ENCODE measurements at places on chromosomes 12 and 14.
A peak's percentile ranks its signal among the peaks of the same experiment; 100 is the strongest.

DNA sequence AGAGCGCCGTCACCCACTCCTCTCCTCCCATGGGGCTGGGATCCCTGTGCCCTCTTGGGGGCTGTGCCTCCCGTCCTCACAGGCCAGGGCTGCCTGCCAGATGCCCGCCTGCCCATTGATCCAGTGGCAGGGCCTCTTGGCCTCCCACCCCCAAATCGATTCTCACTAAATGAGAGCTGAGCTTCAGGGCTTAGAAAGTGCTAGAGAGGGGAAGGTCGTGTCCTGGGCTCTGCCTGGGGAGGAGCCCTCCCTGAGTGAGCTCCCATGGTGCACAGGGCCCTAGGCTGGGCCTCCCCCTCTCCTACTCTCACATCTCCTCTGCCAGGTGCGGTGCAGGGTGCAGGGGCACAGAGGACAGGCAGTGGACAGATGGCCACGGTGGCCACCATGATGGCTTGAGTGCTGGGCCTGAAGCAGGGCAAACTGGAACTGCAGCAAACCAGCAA lies 9.2 kb downstream of the BEGAIN start:
- no peak for DNase-seq

- no peak for DNase-seq
These were observed 1.5 kb upstream of the GALNT6 start for GRCh38 chr12:51392556-51393237.

- no peak for DNase-seq
These were observed 56.8 kb downstream of the RPH3A start for GRCh38 chr12:112848338-112848715.

DNA sequence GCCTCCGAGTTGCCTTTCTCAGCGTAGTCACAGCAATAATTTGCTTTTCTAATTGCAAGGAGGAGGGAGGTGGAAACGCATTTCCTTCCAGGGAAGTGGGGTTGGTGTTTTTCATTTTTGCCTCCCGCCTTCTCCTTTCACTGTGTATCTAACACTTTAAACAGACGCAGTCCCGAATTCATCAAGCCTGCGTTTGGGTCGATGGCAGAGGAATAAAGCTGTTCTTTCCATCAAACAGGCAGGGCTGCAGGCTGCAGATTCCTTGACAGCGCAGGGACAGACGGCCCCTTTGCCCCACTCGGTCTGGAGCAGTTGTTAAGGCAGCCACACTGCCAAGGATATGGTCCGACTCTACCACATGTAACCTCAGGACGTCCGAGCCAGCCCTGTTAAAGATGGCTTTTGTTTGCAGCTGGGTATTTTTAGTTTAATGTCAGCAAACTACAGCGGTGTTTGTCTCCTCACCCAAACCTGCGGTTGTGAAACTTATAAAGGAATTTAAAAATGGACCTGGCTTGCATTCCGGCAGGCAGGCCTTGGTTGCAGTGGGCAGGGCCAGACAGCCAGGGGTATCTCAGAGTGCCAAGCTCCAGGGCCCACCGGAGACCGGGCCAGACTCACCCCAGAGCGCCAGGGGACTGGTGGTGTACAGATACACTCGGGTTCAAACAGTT lies 2.1 kb downstream of the CHST11 start:
- no peak for DNase-seq

GRCh38 chr12:107099917-107100316 lies 6.6 kb upstream of the CRY1 start:
- DNase-seq: no peak

GRCh38 chr12:62787611-62788010 lies 147.3 kb downstream of the PPM1H start:
- no peak for DNase-seq

DNA sequence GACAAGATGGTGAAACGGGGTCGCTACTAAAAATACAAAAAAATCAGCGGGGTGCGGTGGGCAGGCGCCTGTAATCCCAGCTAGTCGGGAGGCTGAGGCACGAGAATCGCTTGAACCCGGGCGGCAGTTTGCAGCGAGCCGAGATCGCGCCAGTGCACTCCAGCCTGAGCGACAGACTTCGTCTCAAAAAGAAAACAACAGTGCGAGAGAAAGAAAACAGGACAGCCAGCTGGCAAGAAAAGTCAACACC lies 633 bp upstream of the RNU4-2 start:
- DNase-seq: no peak

DNA sequence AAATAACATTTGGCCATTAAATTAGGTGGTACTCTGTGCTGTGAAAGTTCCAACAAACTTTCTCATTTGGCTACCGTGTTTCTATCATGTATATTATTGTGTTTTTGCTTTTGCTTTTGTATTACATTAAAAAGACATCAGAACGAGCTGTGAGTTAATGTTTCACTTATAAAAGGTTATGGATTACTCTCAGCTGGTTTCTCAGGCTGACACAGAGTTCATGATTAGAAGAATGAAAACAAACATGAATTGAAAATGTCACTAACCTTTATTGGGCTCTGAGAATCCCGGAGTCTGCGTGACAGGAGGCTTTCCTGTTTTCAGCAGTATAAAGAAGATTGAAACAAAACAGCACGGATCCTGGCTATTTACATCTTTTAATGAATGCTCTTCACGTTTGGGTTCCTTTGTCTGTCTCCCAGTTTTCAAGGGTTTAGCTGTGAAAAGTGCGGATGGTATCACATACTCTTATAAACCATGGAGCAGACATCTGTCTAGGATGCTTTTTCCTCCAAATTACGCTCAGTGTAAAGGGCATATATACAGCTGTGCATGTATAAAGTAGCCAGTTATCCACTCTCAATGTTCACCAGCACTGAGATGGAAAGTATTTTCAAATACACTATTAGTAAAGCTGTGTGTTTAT lies 153.6 kb downstream of the PTCSC3 start:
- DNase-seq: no peak

GRCh38 chr14:71621980-71622605 lies 310.1 kb upstream of the RGS6 start:
- DNase-seq: no peak

DNA sequence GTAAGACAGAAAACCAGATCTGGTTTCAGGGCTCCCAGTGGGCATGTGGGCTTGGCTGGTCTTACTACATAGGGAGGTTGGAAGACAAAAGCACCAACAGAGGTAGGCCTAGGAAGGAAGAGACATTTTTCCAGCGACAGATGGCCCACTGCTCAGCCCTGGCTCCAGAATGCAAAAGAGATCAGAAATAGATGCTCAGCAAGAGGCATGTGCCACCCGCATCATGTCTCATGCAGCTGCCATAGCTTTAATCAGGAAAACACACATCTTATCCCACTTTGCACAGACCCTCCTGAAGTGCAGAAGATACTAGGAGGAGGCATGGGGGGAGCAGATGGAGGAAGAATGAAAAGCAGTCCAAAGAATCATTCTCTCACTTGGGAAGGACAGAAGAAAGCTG lies 25.3 kb downstream of the VASH1 start:
- DNase-seq: peak; percentile 92

DNA sequence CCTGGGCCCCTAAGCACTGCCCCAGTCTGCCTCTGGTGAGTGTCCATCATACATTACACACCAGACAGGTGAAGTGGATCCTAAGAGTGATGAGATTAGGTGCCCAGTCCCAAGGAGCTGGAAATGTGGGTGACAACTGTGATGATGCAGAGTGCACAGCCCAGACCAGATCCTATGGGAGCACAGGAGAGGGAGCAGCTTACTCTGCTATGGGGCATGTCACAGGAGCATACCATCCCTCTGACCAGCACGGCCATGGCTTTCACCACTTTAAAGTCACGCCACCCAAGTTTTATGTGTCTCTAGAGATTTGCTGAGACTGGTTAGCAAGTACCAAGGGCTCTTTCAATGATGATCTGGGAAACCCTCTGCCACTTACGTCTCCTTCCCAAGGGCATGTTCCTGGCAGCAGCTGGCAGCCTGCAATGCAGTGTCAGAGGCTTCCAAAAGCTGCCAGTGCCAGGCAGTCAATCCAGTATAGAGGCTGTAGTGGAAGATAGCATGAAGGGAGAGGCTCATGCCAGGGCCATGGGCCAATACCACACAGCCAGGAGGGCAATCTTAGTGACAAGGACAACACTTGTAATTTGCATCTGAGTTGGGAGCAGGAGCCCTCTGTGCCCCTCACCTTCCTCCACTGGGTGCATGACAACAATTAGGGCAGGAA lies 40.2 kb downstream of the STAB2 start:
- DNase-seq: no peak

DNA sequence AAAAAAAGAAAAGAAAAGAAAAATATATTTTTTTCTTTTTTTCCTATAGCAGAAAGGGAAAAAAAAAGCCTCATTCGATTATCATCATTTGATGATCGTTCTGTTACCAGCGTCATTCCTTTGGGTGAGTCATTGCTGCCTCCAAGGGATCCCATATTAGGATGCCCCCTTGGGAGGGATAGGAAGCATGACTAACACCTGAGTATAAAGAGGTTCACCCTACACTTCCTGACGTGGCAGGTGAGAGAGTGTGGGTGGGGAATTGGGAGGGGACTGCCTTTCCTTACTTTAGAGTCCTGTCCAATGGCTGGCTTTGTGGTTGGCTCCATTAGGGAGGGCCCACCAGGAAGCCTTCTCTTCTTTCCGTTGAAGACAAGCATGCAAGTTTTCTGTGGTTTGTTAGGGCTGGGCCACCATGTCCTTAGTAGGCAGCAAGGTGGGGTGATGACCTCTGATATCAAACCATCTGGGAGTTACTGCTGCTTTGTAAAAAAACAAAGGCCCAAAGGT lies 56.1 kb upstream of the FUT8 start:
- DNase-seq: no peak

DNA sequence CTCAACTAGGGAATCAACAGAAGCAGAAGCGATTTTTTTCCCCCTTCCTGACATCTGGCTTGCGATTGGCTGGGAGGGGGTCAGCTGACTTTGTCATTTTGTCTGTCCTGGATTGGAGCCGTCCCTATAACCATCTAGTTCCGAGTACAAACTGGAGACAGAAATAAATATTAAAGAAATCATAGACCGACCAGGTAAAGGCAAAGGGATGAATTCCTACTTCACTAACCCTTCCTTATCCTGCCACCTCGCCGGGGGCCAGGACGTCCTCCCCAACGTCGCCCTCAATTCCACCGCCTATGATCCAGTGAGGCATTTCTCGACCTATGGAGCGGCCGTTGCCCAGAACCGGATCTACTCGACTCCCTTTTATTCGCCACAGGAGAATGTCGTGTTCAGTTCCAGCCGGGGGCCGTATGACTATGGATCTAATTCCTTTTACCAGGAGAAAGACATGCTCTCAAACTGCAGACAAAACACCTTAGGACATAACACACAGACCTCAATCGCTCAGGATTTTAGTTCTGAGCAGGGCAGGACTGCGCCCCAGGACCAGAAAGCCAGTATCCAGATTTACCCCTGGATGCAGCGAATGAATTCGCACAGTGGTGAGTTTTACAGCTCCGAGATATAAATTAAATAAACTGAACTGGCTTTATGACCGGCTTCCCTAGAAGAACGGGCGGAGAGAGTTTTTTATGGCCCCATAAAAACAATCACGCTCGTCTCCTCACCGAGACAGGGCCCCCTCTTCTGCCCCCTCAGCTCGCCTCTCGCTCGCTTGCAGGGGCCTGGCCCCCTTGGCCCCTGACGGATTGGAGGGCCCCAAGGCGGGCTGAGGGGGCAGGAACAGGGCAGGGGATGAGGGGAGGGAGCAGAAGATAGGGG lies at the start of gene HOXC6:
Gene HOXC6, plus strand, starts transcription at position 127 of the 888 bp plus-strand sequence. Its CDS starts 82 bp downstream, at position 209.
- DNase-seq: no peak

DNA sequence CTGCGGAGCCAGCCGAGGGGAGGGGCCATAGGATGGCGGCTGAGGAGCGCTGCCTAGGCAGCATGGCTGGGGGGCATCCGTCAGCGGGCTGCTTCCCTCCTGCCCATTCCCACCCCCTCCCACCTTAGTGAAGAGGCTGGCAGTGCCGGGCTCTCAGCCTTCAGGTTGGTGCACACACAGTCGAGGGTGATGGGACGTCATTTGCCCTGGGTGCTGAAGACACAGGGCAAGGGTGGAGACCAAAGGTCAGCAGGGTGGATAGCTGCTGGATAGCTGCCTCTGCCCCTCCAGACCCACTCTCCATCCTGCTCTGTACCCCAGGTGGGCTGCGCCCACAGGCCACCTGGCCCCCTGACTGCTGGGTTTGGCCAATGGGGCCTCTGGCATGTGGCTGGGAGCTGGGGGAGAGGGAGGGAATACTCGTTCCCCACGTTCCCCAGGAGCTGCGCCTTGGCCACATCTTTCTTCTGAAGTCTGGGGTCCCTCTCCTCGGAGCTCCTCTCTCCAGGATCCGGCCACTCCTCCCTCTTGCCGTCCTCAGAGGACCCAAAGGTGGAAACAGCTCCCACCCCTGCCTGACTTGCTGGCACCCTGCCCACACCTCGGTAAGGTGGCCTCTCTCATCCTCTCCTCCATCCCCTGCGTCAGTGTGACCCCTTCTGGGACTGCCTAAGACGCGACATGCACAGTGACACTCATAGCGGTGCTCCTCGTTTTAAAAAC lies 11.2 kb upstream of the CDC42BPB start:
- DNase-seq: no peak

- no peak for DNase-seq
These were observed 12.1 kb downstream of the MDM1 start for GRCh38 chr12:68319988-68320623.

GRCh38 chr14:23365036-23365731 lies at the start of gene EFS:
Gene EFS (minus strand): TSS chr14:23365172. CDS start chr14:23365025, 147 bp downstream.
- no peak for DNase-seq

DNA sequence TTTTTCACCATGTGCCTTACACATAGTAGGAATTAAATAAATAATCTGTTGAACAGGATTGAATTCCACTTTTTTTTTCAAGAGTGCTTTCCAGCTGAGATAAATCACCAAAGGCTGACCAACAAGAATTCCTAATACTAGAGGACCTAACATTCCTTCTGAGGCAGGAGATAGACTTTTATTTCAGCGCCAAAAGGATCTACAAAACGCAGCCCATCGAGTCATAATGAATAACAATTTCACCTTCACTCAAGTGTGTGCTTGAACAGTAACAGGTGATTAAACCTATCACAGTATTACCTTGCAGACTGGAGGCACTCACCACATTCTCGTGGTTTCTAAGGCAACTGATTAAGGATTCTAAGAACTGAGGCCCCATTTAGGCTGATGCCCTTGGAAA lies 224.3 kb upstream of the ATP2B1 start:
- DNase-seq: no peak

GRCh38 chr12:41743835-41744234 lies 400.8 kb downstream of the GXYLT1 start:
- DNase-seq: no peak

GRCh38 chr12:68867606-68868005 lies 59.6 kb downstream of the MDM2 start:
- DNase-seq: peak; percentile 33

- DNase-seq: no peak
These were observed 14.8 kb downstream of the GDF11 start for GRCh38 chr12:55757701-55758100.

DNA sequence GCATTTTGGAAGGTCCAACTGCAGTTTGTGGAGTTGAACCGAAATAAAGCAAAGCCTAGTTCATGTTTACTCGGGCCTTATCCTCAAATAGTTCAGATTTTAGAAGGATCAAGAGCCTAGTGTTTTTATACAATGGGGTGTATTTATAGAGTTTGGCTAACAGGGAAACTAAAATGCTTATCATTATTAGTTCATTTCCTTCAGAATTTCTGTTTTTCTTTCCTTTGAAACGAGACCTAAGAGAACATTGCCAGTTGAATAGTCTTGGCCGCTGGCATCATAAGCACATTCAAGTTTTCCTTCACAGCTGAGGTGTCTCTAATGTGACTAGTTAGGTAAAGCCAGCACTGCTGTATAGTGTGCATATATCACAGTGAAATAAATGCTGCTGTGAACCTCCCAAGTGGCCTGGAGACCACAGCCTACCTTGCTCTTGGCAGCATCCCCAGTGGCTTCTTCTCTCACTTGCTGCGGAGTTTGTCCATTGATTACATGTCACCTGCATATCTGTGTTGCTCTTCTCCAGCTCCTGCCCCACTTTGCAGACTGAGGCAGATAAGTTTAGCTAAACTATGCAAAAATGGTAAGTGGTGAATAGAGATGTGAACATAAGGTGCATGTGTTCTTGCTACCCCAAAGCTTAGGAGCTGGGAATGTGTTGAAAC lies 88.8 kb downstream of the ANO6 start:
- no peak for DNase-seq

All from NCI-H524 treated with DMSO at 0.1 percent for 48 hours (cell line).